ENCODE measurements at places on chromosomes 7 and 10. TPM values are rescaled to one million over a fixed set of nuclear protein-coding genes. Genes with fewer than 3 reads are reported as not detected.
A peak's percentile ranks its signal among the peaks of the same experiment; 100 is the strongest.

Gene BEND7
- total RNA-seq = not detected

Gene ZNF365
- total RNA-seq = not detected

Gene HMX2
- not detected for total RNA-seq

Gene PPP1R17
- total RNA-seq = not detected

Gene CPN1
- not detected for total RNA-seq

Gene MACC1
- not detected for total RNA-seq

Gene AKR1C1
- 0.97 TPM for total RNA-seq

Gene SUFU
- total RNA-seq = 11.1 TPM

Gene TM9SF3
- total RNA-seq = 81.3 TPM

Gene OGDHL
- 3.7 TPM for total RNA-seq

Gene ARHGAP21
- total RNA-seq = 40.0 TPM

GRCh38 chr7:155558351-155558750 is 12.0 kb upstream of the CNPY1 start:
- DNase-seq = no peak

DNA sequence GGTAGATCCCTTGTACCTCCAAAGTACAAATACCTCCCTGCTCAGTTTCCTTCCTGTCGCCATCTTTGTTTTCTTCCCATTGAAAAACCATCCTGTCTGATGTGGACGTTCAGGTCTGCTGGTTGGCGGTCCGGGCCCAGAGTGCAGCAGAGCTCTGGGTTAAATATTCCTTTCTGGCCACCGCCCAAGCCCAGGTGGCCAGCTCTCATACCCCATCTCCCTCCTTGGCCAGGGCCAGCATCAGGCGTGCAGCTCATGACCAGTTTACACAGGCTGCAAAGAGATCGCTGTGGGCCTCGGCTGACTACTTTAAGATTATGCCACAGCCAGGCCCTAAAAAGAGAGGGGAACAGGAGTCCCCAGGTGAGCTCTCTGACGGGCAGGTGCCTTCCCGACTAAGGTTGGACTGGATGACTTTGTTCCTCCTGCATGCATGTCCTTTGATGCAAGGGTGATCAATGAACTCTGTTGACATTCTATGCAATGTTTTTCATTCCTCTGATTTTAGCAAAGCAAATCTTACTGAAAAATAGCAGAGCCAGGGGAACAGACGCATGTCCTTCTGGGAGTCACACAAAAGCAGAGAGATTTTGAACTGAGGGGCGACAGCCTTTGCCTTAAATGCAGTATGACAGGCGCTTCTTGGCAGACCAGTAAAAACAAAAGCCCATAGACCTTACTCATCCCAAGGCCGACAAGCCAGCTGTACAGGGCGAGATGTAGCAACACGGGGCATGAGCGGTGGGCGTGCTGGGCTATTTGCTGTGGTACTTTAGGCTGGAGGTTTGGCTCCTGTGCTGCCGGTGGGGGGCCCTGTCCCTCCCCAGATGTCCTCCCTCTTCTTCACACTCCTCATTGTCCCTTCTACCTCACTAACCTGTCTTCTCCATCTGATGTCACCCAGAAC is 33.3 kb upstream of the SH2B2 start:
- DNase-seq = no peak

DNA sequence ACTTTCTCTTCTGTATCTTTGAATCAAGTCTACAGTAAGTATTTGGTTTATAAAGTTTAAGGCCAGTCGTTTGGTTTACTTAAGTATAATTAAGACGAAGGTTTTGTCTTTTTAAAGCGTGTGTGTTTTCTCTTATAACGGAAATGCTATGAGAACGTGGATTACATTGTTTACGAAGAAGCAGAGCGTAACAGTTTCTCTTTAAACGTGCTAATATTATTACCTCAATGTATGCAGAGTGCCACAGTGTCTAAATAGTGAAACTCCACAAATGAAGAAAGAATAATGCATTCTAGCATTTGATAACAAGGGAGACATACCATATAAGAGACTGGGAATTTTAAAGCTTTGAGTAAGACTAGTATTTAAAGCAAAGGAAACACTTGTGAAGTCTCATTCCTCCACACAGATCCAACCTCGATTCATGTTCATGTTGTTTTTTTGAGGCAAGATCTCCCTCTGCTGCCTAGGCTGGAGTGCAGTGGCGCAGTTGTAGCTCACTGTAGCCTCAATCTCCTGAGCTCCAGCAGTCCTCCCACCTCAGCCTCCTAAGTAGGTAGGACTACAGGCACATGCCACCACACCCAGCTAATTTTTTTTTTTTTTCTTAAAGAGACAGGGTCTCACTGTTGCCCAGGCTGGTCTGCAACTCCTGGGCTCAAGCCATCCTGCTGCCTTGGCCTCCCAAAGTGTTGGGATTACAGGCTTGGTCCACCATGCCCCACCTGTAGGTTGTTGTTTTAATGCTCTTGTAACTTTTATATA is 75.1 kb downstream of the ANKRD61 start:
- peak; percentile 24 for DNase-seq

DNA sequence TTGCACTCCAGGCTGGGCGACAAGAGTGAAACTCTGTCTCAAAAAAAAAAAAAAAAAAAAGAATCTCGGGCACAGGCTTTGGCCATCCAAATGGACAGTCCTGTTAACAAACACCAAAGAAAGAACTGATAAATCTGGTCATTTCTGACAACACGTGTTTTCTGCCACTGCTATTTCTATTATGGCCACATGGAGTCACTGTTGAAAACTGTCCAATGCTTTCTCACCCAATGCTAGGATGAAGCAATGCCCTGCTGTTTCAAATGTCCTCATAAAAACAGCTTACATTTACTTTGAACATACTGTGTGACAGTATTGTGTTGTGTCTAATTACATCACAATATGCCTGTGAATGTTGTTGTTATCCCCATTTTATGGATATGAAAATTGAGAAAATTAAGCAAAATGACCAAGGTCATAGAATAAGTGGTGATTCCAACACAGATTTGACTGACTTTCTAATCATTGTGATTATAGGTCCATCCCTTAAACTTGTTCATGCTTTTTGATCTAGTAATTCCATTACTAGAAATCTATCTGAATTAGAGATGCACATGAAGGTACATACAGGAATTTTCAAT is 19.9 kb upstream of the MAP3K8 start:
- DNase-seq = no peak

DNA sequence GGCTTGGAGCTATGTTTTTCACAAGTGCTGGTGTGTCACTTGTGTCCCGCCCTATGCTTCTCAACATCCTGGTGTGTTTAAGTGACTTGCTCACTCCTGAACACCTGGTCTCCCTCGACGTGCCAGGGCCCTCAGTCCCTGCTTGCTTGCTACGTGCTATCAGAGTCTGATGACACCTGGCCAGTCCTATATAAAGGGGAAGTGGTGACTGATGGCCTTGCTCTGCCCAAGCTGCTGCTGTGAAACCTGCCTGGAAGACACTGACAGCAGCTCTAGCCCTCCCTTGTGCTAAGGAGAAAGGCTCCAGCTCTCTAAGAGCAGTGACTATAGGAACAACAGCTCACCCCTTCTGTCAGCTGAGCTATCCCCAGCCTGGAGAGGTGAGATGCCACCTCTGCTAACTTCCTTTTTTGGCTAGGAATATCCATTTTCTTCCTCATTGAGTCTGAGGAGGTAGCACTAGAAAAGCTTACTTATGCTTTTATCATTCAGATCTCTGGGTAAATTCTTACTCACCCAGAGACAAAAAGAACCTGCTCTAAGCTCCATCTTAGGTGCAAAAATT is 77.2 kb upstream of the PLXNA4 start:
- DNase-seq = no peak

DNA sequence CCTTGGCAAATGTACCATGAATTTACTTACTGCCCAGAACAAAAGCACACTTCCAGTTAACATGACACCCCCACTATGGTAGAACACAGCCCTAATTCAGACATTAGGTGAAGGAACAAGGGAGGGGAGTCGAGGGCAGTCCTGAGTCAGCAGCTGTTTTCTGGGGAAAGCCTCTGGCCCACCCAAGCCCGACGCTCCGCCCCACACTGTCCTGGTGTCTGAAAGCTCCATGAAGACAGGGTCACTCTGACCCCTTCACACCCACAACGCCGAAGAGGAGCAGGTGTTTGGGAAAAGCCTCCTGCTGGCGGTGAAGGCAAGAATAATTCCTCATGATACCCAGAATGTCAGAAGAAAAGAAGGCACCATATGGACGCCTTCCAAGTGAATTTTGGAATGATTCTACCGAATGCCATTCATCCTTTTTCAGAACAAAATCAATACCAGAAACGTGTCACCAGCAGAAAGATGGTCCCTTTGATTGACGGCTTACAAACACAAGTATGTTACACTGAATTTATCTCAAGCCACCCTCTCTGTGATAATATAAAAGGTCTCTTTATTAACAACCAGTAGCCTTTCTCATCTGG is 172.1 kb downstream of the DIP2C start:
- DNase-seq = no peak

GRCh38 chr7:27942711-27943110 is 202.7 kb downstream of the TAX1BP1 start:
- no peak for DNase-seq

DNA sequence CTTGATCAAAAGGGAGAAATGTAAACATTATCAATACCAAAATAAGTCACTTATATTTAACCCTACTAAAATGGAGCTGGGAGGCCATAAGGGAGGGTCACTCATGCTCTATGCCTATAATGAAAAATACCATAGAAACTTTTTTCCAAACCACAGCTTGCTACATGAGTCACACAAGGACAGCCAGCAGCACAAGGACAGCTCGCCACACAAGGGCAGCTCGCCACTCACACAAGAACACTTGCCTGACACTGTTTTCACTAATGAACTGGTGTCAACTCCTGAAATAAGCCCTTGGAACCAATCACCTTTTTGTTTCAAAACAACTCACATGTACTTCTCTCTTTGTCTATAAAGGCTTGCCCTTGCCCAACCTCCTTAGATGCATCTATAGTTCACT is 43.3 kb downstream of the FRMPD2 start:
- DNase-seq = no peak

DNA sequence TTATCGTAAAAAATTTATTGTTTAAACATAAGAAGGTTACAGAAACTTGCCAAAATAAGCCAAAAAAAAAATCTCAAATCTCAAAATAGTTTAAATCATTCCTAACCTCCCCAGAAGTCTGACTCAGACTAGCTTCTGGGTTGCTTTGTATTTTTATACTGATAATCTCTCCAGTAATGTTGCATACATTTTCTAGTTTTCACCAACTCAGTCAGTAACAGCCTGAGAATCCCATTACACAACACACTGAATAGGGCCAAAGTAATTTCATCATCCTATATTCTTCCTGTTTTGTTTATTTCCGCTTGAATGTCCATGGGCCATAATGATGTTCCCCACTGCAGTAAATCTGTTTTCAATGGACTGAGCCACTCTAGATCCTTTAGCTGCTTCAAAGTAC is 478.5 kb downstream of the GPAM start:
- no peak for DNase-seq

GRCh38 chr10:51606825-51607462 is 92.5 kb downstream of the CSTF2T start:
- DNase-seq = no peak

DNA sequence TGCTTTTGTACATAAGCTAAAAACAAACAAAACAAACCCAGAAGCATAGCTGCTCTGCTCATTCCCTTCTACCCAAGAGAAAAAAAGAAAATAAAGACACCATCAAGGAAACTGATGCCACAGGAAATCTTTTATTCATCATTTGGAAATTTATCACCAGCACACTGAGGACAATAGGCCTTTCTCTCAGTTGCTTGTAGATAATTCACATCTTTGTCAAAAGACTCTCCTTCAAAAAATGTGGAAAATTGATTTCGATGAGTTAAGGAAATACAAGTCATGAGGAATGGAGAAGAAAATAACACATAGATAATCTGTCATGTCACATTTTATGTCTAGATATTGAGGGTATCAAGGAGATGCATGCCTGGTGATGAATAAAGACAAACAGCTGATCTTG is 53.5 kb downstream of the ZNF37A start:
- no peak for DNase-seq

GRCh38 chr10:113052076-113052830 is 102.2 kb downstream of the TCF7L2 start:
- DNase-seq = no peak

- DNase-seq = no peak
Observed at GRCh38 chr7:151917791-151918509, 38.3 kb upstream of the GALNTL5 start.

GRCh38 chr10:93068411-93069244 is 5.1 kb upstream of the CYP26A1 start:
- DNase-seq = no peak

GRCh38 chr7:117993377-117994003 is 120.2 kb upstream of the CTTNBP2 start:
- no peak for DNase-seq

DNA sequence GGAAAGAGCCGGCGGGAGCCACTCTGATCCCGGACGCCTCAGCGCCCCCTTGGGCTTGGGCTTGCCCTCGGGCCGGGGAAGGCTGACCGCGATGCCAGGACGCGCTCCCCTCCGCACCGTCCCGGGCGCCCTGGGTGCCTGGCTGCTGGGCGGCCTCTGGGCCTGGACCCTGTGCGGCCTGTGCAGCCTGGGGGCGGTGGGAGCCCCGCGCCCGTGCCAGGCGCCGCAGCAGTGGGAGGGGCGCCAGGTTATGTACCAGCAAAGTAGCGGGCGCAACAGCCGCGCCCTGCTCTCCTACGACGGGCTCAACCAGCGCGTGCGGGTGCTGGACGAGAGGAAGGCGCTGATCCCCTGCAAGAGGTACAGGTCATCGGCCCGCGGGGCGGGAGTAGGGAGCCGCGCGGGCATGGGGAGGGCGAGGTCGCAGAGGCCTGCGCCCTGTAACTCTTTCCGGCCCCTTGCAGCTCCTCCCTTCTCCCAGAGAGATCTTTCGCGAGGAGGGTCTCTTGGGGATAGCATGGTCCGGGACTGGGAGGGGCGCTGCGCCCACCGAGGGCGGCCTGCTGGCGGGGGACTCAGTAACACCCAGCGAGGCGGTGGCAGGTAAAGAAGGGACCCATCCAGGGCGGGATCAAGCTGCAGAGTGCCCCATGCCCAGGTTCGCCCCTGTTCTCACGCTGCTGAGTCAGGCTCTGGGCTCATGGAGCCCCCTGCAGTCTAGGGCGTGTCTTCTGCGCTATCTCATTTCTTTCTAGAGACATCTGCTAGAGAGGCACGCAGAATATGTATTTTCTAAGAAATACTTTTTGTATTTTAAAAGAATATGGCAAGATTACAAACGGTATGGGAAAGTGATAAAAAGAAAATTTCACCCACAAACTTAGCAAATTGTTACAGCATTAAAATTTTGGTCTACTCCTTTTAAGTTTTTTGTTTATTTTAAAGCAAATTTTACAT is 687 bp downstream of the EPDR1 start:
- no peak for DNase-seq

- DNase-seq = no peak
Observed at GRCh38 chr7:105452085-105452484, 63.4 kb upstream of the SRPK2 start.

DNA sequence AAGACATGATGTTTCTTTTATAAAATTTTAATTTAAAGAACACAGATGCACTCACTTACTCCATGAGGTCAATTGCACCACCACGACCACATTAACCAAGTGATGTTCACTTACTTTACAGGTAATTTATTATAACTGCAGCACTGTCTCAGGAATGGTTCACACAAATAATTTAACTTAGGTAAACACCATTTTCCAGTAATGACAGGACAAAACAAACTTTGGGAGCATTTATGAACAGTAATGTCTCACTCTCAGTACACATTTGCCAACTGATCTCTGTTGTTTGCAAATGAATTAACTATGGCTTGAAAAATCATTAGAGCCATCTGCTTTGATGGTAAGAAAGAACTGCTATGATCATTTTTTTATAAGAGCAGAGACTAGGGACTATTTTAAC is 150.4 kb downstream of the ETV1 start:
- DNase-seq = no peak
